MCF 10A (cell line): ENCODE measurements at places on chromosomes 16 and 17.
A peak's percentile ranks its signal among the peaks of the same experiment; 100 is the strongest.

GRCh38 chr17:73722165-73722564 lies 77.9 kb upstream of the SDK2 start:
- DNase-seq = no peak

DNA sequence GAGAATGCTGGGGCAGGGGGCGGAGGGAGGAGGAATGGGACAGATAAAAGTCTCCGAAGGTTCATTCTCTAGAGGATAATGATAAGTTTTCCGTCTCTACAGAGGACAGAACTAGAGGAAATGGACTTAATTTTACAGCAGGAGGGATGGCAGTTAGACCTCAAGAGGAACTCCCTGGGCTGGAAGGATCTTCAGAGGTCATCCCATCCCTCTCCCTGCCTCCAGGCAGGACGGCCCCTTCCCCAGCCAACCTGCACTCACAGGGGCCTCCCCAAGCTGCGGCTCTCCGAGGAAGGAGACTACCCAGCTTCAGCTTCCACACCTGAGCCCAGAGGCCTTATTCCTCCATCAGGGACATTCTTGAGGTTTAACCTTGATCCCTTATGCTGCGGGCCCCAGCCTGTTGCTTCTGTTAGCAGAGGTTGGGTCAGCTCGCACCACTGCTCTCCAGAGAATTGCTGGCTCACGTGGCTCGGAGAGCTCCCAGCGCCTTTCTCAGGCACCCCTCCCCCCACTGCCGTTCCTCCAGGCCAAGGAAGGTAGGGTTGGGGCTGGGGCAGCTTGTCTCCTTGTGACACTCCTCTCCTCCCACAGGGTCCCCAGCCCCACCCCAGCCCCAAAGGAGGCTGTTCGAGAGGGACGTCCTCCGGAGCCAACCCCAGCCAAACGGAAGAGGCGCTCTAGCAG lies 8.5 kb downstream of the ELOB start:
- peak; percentile 91 for DNase-seq

DNA sequence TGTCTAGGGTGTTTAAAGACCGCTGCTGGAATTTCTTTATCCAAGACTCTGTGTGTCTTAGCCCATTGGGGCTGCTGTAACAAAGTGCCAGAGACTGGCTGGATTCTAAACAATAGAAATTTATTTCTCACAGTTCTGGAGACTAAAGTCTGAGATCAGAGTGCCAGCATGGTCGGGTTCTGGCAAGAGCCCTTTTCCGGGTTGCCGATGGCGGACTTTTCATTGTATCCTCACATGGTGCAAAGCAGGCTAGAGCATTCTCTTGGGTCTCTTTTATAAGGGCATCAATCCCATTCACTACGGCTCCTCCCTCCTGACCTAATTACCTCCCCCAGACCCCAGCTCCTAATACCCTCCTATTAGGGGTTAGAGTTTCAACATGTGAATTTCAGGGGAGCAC lies 9.5 kb downstream of the NLRC5 start:
- DNase-seq = no peak

GRCh38 chr17:74192950-74193781 lies 10.3 kb upstream of the RPL38 start:
- DNase-seq = peak; percentile 33

GRCh38 chr16:19502395-19503131 lies 19.3 kb downstream of the GDE1 start:
- peak; percentile 79 for DNase-seq

- DNase-seq = no peak
Measured at GRCh38 chr17:31467502-31468256, 76.2 kb downstream of the RAB11FIP4 start.

DNA sequence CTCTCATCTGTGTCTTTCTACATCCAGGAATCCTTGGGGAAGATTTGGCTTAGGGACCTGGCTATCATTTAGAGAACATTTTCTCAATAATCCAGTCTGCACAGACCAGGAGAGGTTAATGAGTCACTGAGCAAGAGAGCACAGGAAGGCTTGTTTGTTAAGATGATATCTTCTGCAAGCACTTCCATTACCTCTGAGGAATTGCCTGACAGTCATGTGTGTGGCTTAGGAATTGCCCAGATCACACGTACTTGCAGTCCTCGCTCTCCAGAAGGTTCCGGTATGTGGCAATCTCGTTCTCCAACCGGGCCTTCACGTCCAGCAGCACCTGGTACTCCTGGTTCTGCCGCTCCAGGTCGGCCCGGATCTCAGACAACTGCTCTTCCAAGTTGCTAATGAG lies 3.3 kb downstream of the KRT37 start:
- DNase-seq = peak; percentile 68

DNA sequence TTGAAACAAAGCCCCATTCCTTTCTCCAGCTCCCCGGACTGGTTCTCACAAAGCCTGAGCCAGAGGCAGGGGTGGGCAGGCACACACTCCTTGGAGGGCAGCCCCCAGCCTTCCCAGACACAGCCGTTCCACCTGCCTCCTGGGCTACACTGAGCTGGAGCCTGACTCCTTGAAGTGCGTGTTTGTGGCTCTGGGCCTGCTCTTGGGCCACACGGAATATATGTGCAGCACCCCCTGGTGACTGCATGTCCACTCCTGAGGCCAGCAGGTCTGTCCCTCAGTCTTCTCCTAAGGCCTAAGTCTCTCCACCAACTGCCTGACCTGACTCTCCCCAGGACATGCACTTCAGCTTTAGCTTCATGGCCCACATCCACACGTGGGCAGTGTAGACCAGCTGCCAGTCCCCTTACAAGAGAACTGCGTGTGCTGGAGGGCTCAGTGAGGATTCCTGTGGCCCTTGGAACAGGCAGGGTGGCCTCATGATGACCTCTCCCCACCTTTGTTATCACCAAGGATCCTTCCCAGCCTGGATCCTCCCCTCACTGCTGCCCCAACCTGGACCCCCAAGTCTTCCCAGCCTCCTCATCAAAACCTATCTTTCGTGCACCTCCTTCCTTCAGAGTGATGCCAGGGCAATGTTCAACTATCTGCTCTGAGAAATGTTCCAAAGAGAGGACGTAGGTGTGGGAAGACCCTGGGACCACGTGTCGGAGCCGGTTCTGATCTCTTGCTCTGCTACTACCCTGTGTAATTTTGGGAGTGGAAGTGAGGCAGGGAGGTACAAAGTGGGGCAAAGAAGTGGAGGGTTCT lies 12.4 kb upstream of the SLC6A2 start:
- peak; percentile 35 for DNase-seq

GRCh38 chr17:76816590-76817135 lies 51.5 kb upstream of the MGAT5B start:
- DNase-seq = peak; percentile 58

DNA sequence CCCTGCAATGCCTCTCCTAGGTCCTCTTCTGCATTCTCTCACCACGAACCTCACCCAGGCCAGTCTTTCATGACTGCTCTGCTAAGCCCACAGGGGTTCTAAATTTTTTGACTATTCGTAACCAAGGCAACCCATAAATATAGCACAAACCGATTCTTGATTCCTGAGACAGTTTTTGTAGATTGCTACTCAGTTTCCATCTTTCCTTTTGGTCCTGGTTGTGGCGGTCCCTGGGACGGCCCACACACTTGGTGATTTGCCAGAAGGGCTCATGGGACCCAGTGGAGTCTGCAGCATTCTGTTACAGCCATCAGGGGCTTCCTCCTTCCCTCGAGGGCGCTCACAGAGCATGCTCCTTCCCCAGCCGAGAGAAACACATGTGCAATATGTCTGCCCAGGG lies 23.4 kb upstream of the MGAT5B start:
- no peak for DNase-seq

GRCh38 chr17:3400055-3400454 lies 1.8 kb upstream of the OR1E1 start:
- DNase-seq = peak; percentile 5

GRCh38 chr17:4249452-4250029 lies 14.2 kb downstream of the ANKFY1 start:
- peak; percentile 59 for DNase-seq

- DNase-seq = no peak
Measured at GRCh38 chr17:76720211-76720610, 6.2 kb downstream of the JMJD6 start.

GRCh38 chr16:86374603-86375130 lies 135.7 kb upstream of the FOXF1 start:
- DNase-seq = no peak

DNA sequence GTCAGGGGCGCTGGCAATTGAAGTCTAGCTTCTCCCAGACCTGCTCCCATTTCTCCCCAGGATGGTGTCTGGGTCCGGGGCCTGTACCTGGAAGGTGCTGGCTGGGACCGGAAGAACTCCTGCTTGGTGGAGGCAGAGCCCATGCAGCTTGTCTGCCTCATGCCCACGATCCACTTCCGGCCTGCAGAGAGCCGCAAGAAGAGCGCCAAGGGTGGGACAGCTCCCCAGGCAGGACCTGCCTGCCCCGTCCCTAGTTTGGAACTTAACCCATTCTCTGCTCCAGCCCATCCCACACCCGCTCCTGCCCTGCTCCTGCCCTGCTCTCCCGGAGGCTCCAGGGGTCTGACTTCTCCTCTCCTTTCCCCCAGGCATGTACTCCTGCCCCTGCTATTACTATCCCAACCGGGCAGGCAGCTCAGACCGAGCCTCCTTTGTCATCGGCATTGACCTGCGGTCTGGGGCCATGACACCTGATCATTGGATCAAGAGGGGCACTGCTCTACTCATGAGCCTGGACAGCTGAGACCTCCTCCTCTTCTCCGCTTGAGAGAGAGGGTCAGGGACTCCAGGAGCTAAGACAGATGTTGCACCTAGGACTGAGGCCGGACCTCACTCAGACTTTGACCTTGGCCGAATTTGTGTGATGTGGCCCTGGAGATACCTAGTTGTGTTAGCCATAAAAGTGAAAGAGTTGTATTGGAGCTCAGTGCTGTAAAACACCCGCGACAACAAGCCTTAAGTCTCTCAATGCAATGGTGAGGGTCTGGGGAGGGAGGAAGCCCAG lies 814 bp upstream of the KDM6B start:
- no peak for DNase-seq

GRCh38 chr16:672851-673250 lies 2.6 kb upstream of the RHBDL1 start:
- DNase-seq = no peak

- peak; percentile 9 for DNase-seq
Measured at GRCh38 chr16:79320956-79321355, 279.6 kb downstream of the MAF start.

- DNase-seq = no peak
Measured at GRCh38 chr17:80442764-80443163, 27.8 kb downstream of the ENDOV start.

DNA sequence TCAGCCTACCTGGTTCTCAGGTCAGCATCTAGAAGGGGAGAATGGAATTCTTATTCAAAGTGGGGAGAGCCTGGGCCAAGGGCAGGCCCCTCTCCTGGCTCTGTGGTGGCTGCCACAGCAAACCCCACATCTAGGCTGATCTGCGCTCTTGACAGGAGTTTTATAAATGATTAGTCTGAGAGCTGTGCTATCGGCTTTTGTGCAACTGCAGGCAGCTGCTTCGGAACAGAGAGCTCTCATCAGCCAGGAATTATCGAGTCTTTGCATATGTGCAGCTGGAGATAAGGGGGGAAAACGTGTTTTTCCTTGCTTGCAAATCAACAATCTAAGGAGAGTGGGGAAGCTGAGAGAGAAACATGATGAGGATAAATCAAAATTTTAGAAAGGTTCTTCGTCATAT lies 91.7 kb downstream of the HS3ST3A1 start:
- DNase-seq = no peak

- no peak for DNase-seq
Measured at GRCh38 chr17:56313201-56313600, 159.9 kb downstream of the ANKFN1 start.

- DNase-seq = no peak
Measured at GRCh38 chr17:67531291-67531690, 154.2 kb downstream of the PITPNC1 start.

- no peak for DNase-seq
Measured at GRCh38 chr17:27871407-27871806, 21.8 kb downstream of the LYRM9 start.

GRCh38 chr17:7107012-7107754 lies 7.4 kb downstream of the ASGR2 start:
- DNase-seq = no peak

DNA sequence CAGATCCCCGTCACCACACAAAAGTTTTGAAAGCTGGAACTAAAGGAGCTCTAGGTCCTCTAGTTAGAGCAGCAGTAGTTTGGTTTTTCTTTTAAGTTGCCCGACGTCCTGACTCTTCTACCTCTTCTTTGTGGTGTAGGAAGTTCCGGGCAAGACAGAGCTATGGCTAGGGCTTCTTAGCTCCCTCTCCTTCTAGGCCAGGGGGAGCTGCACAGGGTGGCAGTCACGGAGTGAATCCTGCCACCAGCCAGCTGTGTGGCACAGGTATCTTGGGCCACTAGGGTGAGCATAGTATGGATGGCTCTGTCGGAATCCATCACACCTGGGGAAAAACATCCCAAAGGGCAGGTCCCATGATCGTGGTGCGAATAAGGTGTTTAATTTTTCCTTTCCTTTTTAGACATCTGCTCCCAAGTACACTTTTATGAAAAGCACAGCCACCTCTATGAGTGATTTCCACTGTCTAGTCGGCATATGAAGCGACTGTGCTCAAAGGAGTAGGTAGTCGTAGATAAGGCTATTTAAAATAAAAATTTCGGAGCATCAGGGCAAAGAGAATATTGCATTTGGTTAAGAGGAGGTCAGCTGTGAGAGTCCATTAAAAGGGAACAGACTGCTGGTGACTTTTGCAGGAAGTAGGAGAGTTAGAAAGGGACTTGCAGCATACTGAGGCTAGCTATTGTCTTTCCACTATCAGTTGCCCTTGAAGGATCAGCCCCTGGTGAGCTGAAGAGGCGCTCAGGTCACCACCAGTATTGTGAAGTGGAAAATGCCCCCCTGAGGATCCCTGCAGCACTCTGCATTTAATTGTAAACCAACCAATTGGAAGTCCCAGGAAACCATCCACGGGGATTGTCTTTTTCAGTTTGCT lies 2.1 kb downstream of the PRKCA start:
- DNase-seq = peak; percentile 36

GRCh38 chr16:86975445-86975844 lies 341.7 kb downstream of the C16orf95 start:
- peak; percentile 92 for DNase-seq

- DNase-seq = no peak
Measured at GRCh38 chr17:11559601-11560000, 38.7 kb upstream of the DNAH9 start.

DNA sequence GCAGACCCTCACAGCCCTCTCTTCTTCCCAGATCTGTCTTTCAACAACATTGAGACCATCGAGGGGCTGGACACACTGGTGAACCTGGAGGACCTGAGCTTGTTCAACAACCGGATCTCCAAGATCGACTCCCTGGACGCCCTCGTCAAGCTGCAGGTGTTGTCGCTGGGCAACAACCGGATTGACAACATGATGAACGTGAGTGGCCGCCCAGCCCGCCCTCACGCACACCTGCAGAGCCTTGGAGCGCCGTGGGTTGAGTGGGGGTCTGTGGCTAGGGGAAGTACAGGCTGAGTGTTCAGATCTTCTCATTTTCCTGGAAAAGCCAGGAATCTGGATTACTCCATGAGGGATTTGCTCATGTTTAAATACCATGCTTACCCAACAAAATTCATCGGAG lies 15.2 kb downstream of the DRC3 start:
- DNase-seq = no peak

GRCh38 chr17:55334285-55334684 lies 69.5 kb downstream of the HLF start:
- DNase-seq = no peak
